ENCODE measurements at places on chromosomes 16 and 17.

- no peak for DNase-seq
Observed at GRCh38 chr16:67105881-67106280, 3.9 kb upstream of the PHAF1 start.

DNA sequence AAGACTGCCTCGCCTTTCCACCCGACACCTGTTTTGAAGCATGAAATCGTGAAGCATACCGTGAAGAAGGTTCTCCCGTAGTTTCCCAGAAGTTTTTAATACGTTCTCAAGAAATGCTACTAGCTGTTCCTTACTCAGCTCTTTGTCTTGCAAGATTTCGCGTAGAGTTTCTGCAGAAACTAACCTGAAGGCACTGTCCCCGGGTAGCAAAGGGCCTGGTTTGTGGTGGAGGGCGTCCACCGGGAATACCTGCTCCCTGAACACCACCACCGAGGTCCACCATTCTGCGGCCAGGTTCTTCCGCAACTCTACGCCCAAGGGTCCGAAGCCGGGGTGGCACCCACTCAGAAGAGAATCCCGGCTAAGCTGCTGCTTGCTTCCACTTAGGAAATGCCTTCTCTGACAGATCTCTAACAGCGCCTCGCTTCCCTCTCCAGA is 487 bp downstream of the POLG2 start:
- no peak for DNase-seq

- DNase-seq: no peak
Observed at GRCh38 chr17:30372755-30373154, 6.0 kb upstream of the CPD start.

- no peak for DNase-seq
Observed at GRCh38 chr17:3029213-3029913, 34.0 kb downstream of the OR1D5 start.

GRCh38 chr16:55955845-55956244 is 80.7 kb upstream of the CES5A start:
- DNase-seq: no peak

DNA sequence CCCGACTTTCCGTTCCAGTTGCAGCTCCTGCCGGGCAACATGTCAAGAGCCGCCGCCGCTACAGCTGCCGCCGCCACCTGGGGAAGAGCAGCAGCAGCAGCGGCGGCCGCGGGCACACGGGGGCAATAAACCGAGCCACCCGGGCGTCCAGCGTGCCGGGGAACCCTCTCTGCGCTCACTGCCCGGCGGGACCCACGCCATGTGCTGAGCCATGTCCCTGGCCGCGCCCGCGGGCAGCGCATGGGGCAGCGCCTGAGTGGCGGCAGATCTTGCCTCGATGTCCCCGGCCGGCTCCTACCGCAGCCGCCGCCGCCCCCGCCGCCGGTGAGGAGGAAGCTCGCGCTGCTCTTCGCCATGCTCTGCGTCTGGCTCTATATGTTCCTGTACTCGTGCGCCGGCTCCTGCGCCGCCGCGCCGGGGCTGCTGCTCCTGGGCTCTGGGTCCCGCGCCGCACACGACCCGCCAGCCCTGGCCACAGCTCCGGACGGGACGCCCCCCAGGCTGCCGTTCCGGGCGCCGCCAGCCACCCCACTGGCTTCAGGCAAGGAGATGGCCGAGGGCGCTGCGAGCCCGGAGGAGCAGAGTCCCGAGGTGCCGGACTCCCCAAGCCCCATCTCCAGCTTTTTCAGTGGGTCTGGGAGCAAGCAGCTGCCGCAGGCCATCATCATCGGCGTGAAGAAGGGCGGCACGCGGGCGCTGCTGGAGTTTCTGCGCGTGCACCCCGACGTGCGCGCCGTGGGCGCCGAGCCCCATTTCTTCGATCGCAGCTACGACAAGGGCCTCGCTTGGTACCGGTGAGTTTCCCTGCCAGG is 604 bp downstream of the HS3ST3B1 start:
- no peak for DNase-seq

DNA sequence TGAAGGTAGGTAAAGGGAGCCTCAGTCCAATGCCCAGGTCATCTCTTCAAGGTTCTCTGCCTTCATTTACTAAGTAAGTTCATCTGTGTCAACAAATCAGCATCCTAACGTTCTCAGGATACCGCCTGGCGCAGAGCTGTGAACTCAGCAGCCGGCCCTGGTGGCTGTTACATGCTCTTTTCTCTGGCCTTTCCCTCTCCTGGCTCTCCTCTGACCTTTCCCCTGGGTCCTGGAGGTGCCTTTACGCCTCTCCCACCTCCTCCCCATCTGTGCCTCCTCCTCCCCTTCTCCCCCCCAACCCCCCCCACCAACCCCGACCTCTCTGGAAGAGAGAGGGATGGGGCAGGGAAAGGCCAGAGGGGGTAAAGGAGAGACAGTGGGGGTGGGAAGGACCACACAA is 19.5 kb downstream of the COTL1 start:
- DNase-seq: no peak

- DNase-seq: no peak
Observed at GRCh38 chr16:59469266-59469665, 735.1 kb upstream of the GOT2 start.

DNA sequence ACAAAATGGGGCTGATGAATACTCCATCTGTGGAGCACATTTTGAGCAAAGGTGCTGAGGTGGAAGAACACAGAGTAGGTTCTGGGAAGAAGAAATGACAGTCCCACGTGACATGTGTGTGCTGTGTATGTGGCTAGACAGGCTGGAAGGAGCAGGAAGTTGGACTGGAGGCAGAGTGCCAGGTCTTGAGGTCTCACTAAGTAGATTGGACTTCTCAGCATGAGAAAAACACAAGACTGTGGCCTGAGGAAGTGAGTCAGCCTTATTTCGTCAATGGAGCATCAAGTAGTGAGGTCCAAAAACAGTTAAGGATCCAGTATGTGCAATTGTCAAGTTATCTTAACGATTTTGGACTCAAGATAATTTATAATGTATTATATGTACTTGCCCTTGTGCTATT is 736.5 kb downstream of the KCNJ2 start:
- no peak for DNase-seq

DNA sequence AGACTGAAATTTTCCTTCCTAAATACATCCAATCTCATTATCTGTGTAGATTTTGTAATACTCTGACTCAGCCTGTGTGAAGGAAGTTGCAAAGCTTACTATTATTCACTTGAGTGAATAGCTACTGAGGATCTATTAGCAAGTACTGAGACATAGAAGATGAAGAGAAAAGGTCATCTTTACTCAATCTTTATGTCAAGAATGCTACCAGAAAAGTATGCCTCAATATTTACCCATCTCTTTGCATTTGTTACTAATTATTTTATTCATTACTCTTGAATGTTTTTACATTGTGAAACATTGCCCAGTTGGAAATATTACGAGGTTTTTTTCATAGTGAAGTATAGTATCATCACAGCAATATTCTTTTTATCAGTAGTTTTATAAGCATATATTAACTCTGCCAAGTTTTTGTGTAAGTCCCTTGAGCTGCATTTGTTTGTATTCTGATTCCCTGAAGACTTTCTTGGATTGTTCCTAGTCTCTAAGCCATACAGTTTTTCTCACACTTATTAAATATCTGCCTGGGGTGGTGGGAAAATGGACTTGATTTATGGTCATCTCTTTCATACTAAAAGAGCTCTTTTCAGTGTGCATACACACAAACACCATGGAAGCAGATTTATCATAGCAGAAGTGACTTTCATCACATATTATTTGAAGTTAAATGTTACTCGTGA is 110.4 kb downstream of the MRTFB start:
- no peak for DNase-seq

DNA sequence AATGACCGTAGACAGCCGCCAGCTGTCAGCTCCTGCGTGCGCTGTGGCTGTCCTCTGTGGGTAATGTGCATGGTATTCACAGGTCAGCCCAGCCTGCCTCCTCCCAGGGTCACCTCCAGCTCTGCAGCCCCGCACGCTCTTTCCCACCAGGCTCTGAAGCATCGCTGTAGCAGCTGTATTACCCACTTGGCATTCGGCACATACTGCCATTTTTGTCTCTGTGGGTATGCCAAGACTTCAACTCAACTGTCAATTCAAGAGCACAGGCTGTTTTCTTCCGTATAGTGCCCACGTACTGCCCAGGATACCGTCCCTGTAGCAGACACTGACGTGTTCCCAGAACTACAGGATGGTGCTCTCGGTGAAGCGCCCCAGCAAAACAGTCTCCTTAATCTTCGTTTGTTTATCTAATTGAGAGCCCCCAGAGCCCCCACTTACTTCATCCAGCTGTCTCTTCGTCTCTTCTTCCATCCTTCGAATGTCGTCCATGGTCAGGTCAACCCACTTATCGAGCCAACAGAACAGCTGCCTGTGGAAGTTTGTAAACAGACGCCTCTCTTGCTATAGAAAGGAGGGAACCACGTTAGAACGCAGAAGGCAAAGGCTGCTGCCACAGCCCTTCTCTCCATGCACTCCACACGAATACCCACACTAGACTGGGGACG is 17.4 kb upstream of the INPP5K start:
- DNase-seq: no peak

GRCh38 chr17:1750628-1751027 is 8.0 kb downstream of the SERPINF2 start:
- no peak for DNase-seq

DNA sequence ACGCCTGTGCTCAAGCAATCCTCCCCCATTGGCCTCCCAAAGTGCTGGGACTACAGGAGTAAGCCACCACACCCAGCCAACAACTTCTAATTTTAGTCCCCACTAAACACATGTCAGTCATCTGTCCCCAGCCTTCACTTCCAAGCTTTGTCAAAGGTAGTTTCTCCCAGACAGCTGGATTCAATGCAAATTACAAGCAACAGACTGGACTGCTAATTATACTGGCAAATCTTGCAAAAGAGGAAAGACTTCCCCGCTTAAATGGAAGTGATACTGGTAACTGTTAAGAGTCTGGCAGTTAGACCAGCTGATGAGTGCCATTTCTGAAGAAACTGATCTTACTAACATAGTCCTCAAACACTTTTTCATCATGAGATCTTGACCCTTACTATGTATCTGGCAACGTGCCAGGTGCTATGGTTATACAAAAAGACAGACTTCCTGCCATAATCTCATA is 8.2 kb upstream of the GGA2 start:
- DNase-seq: no peak
